NCI-H1436 treated with DMSO at 0.1 percent for 48 hours (cell line): ENCODE measurements at places on chromosomes 5 and 9.

- DNase-seq, result no peak
Observed at GRCh38 chr9:129111528-129112151, 425 bp downstream of the PTPA start.

DNA sequence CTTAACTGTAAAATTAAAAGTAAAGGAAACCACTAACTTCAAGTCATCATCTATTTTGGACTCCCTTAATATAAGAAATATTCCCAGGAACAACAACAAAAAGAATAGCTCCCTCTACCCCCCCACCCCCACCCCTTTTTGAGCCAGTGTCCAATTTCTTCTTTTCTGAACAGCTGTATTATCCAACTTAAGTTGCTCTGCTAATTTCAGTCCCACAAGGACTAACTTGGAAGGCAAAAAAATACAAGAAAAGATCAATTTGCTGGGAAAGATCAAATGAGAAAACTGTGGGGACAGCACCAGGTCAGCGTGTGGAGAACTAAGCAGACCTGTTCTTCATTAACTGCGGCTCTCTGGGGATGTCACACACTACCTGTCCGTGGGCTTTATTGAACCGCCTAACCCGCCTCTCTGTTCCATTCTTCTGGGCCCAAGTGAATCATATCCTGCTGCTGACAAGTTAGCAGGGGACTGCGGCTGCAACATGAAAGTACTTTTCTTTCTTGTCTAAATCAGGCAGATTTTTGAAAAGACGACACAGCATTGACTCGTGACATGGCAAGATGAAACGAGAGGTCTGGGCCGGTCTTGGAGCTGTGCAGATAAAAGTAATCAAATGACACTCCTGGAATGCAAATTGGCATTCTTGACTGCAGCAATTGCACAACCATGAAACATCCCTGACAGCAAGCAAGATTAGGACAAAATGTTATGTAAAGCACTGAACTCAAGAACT lies 2.7 kb downstream of the BNC2 start:
- DNase-seq, result no peak

DNA sequence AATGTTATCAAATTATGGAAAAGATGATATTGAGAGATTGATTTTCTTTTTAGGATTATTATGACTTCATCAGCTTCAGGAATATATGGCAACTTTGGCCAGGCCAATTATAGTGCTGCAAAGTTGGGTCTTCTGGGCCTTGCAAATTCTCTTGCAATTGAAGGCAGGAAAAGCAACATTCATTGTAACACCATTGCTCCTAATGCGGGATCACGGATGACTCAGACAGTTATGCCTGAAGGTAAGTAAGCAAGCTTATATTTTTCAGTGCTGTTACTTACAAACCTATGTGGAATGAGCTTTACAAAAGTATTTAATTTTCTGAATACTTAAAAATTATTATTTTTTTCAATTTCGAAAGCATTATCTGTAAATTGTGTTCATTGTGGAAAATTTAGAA lies 26.5 kb downstream of the HSD17B4 start:
- DNase-seq, result no peak

GRCh38 chr9:136056546-136057235 lies 38.4 kb downstream of the NACC2 start:
- no peak for DNase-seq

DNA sequence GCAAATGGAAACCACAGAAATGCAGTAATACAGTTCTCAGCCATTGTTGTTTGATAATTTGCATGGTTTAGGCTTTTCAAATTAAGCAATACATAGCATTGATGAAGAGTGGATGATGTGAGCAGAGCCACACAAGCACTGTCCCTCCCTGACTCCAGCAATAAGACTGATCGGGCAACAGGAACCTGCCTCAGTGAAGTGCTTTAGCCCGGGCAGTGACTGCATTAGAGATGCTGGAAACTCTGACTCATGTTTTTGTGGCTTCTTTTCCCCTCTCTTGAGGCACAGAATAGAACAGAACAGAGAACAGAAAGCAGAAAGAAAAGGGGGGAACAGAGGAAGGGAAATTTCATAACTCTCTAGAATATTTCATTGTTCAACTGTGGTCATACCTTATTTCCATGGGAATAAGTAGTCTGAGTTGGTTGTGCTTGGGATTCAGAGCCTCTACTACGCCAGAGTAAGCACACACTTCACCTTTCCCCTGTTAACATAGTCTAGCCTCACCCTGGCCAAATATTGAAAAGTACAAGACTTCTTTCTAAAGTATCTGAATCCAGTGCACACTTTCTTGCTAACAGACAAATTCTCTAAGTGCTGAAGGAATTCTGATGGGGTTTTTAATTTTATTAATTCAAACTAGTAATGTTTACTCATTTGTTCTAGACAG lies 164.8 kb upstream of the VCAN start:
- DNase-seq, result no peak

- DNase-seq, result no peak
Observed at GRCh38 chr5:157088342-157088990, 20.4 kb downstream of the HAVCR2 start.

GRCh38 chr9:117073539-117074341 lies 341.1 kb downstream of the ASTN2 start:
- DNase-seq, result no peak

DNA sequence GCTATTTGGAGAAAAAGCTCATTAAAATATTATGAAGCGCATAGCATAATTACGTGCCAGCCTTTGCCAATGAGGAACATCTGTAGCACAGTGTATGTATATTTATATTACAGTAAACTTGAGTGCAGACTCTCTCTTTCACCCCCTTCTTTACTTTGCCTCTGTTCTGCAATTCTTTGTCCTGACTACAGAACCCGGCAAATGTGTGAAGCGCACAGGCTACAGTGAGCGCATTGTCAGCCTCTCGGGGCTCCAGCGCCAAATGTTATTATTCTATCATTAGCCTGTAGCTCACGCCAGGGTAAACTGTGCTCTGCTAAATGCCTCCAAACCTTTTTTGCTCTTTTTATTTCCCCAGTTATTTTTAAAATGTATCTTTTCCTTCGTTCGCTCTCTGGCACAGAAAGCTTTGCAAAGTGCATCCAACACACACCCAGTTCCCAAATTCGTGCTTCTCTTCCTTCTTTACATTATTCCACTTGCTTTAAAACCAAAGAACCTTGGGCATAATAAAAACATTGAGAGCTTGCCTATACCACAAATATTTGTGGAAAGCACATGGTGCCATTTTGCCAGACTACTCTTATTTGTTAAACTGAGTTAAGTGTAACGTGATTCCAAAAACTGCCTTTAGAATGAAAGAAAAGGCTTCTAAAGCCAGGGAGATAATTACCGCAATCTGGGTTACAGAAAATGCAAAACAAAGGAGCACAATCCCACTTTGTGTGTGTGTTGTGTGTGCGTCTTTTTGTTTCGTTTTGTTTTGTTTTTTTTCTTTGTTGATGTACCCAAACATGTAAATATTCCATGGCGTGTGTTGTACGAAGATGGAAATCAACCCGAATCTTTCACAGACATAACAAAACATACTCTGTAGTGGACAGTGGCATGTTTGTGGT lies 164.1 kb upstream of the MPDZ start:
- no peak for DNase-seq
